ENCODE measurements at places on chromosomes 13 and 19.

DNA sequence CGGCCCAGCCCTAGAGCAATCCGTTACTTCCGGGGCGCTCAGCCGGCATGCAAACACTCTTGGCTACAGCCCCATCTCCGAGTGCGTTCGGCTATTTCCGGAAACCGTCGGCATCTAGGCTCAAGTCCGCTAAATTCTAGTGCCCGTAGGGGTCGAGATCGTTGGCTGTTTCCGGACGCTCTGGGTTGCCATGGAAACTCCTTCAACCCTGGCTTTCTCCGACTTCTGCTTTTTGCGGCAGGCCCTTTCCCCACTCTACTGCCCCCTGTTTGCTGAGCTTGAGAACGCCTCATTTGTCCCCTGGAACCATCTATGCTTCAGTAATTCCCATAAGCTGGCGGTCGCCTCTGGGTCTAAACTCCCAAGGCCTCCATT lies 534 bp upstream of the PIK3R2 start:
- peak; percentile 87 for DNase-seq

DNA sequence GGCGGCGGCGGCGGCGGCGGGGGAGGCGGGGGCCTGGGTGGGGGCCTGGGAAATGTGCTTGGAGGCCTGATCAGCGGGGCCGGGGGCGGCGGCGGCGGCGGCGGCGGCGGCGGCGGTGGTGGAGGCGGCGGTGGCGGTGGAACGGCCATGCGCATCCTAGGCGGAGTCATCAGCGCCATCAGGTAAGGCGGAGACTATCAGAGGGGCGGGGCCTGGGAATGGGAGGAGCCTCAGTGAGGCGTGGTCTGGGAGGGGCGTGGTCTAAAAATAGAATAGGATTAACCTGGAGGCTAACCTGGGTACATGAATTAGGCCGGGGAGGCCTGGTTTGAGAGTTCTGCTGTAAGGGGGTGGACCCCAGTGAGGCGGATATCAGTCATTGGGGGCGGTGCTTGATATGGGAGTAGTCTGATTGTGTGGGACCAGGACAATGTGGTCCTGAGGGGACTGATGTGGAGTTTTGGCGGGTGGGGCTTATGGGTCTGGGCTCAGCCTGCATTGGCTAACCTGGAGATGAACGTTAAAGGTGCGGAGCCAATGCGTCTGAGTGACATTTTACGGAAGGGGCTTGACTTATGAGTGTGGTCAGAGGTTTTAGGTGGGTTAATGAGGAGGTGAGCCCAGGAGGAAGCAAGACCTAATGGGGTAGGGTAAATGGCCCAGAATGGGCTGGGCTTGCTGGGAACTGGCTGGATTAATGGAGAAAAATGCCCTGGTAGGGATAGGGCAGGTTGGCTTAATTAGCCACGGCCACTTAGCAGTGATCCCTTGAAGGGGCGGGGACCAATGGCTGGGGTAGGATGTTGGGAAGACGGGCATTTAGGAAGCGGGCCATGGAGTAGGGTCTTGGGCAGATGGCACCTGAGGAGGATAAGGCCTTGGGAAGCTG lies 1.4 kb downstream of the CAPNS1 start:
- DNase-seq, result peak; percentile 72

DNA sequence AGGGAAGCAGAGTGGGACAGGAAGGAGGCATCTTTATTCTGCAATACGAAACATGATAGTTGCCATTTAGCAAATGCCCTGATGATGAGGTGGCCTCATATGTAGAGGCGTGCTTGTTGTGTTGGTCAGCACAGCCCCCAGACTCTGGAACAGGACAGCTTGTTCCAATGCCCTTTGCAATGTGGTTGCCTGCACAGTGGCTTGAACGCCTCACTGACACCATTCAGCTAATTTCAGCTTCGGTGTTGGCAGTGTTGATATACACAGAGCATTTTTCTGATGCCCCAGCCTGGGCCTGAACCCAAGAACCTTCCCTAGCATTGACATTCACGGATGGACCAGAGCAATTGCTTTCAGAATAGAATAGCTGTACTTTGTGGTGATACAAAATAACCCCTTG lies 133.3 kb downstream of the HS6ST3 start:
- no peak for DNase-seq

GRCh38 chr13:80118506-80118905 lies 222.4 kb downstream of the SPRY2 start:
- DNase-seq, result no peak

- no peak for DNase-seq
Measured at GRCh38 chr19:58385313-58385890, 1.7 kb upstream of the RPS5 start.

- no peak for DNase-seq
Measured at GRCh38 chr13:67588607-67589006, 358.5 kb upstream of the PCDH9 start.

DNA sequence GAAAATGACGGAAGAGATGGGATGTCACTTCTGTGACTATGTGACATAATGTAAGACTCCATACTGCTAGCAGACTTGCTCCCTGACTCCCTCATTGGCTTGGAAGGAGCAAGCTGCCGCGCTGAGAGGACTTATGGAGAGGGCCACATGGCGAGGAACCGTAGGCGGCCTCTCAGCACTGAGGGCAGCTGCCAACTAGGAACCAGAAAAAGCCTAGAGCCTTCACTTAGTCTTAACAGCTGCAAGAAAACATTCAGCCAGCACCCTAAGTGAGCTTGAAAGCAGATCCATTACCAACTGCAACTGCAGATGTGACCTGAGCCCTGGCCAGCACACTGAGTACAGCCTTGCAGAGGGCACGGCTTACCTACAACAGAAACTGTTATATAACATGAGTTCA lies 33.9 kb downstream of the USP12 start:
- DNase-seq, result no peak

- DNase-seq, result no peak
Measured at GRCh38 chr13:60662595-60662994, 265.6 kb downstream of the TDRD3 start.

DNA sequence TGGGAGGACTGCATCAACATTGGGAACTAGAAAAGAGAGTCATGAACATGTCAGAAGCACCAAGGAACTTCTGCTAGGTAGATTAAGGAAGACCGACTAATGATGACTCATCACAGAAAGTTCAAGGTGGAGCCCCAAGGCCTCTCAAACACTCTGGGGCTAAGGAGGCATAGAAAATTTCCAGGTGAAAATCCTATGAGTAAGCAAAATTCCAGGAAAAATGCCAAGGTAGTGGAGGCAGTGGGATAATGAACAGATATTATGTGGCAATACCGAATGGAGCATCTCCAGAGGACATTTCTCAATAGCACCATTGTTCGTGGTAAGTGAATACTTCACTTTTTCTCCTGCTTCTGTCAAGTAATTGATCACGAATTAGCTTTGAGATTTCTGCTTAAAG lies 336.5 kb downstream of the MZT1 start:
- DNase-seq, result no peak

DNA sequence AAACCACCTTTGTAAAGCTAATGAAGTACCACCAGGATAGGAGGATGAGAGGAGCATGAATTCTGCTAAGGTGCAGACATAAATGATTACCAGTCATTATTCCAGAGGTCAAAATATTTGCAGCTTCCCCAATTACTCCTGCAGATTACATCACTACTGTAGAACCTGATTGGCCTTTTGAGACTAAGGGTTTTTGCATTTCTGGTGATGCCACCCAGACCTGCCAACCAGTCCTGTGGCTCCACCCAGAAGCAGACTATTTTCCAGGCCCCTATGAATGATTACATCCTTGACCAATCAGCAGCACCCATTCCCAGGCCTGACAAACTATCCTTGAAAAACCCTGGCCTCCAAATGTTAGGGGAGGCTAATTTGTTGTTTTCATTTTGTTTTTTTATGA lies 11.2 kb upstream of the KCNC3 start:
- no peak for DNase-seq

Measured in NCI-H1930 (cell line).